Right renal pelvis (tissue), 4 donors: ENCODE measurements at places on chromosomes 6 and 20. TPM values are rescaled to one million over a fixed set of nuclear protein-coding genes. Genes with fewer than 3 reads are reported as not detected.

DNA sequence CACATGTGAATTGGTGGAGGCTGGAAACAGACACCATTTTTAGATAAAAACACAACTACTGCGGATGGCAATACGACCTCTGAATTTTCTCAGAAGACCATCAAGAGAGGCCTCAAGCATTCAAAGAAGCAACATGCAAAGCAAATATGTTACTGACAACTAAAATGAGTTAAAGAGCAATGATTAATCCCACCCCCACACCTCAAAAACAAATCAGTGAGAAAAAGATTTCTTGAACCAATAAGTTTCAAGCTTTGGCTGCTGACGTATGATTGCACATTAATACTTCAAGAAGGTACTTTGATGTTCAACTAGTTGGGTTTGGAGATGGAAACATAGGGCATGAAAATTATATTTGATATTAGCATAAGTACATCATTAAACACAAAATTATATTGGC lies 982 bp downstream of the MMUT start:
- DNase-seq: peak; percentile 1

GRCh38 chr20:53146201-53146891 lies 174.2 kb downstream of the TSHZ2 start:
- DNase-seq: no peak

ANGPT4 gene
- 0.25 TPM for polyA plus RNA-seq

HCRTR2 gene
- 0.36 TPM for polyA plus RNA-seq

FAM83C gene
- polyA plus RNA-seq: 0.07 TPM
